ENCODE measurements at places on chromosomes 5 and 9.

GRCh38 chr5:111743512-111743911, 13.5 kb downstream of the NREP start:
- DNase-seq = no peak

DNA sequence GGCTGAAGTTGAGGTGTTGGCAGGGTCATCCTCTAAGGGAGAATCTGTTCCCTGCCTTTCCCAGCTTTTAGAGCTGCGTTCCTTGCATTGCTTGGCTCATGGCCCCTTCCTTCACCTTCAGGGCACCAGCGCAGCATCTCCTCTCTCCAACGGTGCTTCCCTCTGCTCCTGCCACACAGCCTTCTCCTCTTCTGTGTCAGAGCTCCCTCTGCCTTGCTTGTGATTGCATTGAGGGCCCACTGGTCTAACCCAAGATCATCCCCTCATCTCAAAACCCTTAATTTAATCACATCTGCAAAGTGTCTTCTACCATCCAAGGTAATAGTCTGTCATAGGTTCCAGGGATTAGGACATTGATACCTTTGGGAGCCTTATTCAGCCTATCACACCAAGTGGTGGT, 205.7 kb upstream of the TBCA start:
- DNase-seq = no peak

DNA sequence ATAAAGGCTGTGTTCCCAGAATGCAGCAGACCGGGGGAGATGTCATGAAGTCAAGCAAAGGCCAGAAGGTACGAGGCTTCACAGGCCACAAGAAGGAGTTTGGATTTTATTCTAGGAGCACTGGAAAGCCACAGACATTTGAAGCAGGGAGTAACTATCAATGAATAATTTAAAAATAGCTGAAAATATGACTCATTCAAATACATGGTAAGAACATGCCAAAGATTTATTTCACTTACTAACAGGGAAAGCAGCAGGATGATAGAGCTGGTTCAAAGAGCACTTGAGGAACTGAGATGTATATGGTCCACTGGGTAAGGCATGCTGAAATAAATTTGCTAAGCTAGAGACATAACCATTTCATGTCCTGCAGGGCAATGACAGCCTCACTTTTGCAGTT, 53.2 kb downstream of the MSX2 start:
- no peak for DNase-seq

GRCh38 chr5:75522025-75522424, 10.3 kb downstream of the POLK start:
- no peak for DNase-seq

DNA sequence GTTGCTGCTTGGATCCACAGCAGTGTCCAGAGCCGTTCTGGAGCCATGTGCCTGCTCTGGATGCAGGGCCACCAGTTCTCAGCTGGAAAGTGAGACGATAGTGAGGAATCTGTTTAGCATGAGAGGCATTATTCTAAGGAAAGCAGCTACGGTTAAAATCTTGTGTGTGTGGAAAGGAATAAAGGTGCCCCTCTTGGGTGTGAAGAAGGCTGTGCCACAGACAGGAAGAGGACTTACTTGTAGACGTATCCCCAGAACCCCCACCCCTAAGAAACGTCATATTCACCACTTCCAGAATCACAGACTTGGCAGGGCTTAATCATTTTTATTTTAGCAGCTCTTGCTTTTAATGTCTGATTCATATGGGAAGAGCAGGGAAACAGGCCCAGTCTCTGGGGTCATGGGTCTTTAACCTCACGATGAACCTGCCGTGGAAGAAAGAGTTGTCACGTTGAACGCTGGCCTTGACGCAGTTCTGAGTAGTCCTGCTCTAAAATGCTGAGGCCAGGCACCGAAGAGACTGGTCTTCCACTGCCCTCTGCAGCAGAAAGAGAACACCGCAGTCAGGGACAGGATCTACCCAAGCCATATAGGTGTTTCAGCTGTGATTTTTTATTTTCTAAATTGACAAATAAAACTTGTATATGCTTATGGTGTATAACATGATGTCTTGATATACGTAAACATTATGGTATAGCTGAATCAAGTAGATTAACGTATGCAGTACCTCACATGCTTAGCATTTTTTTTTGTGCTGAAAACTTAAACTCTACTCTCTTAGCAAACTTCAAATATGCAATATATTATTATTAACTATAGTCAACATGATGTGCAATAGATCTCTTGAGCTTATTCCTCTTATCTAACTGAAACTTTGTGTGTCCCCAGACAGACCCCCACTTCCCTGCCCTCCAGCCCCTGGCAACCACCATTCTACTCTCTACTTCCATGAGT, 38.8 kb downstream of the CARTPT start:
- DNase-seq = peak; percentile 5

DNA sequence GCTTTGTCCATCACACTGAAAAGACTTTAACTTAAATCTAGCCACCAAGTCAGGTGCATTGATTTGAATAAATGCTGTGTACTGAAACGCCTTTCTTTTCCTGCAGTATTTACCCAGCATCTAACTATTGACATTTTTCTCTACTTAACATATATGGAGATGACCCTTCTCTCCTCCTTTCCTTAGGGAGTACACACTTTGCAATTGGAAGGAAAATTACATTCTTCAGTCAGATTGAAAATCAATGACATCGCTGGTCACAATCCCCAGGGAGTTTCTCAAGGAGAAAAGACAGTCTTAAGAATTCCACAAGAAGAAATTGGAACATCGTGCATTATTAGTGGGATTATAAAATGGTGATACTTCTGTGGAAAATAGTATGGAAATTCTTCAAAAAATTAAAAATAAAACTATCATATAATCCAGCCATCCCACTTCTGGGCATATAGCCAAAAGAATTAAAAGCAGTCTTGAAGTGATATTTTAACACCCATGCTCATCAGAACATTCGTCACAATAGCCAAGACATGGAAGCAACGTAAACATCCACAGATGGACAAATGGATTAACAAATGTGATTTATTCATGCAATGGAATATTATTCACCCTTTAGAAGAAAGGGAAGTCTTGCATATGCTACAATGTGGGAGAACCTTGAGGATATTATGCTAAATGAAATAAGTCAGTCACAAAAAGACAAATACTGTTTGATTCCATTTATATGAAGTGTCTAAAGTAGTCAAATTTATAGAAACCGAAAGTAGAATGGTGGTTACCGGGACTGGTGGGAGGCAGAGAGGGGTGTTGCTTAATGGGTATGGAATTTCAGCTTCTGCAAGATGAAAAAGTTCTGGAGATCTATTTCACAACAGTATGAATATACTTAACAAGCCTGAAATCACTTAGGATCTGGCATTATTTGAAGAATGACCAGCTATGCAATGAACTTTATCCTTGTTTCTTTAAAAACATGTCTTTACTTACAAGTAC, 14.3 kb upstream of the FREM1 start:
- no peak for DNase-seq

- DNase-seq = peak; percentile 97
Measured at GRCh38 chr5:43041669-43042175, 1.6 kb upstream of the ANXA2R start.

- DNase-seq = no peak
Measured at GRCh38 chr5:115813719-115814118, 2.7 kb downstream of the CDO1 start.

- no peak for DNase-seq
Measured at GRCh38 chr9:103942651-103943050, 151.5 kb upstream of the SMC2 start.

DNA sequence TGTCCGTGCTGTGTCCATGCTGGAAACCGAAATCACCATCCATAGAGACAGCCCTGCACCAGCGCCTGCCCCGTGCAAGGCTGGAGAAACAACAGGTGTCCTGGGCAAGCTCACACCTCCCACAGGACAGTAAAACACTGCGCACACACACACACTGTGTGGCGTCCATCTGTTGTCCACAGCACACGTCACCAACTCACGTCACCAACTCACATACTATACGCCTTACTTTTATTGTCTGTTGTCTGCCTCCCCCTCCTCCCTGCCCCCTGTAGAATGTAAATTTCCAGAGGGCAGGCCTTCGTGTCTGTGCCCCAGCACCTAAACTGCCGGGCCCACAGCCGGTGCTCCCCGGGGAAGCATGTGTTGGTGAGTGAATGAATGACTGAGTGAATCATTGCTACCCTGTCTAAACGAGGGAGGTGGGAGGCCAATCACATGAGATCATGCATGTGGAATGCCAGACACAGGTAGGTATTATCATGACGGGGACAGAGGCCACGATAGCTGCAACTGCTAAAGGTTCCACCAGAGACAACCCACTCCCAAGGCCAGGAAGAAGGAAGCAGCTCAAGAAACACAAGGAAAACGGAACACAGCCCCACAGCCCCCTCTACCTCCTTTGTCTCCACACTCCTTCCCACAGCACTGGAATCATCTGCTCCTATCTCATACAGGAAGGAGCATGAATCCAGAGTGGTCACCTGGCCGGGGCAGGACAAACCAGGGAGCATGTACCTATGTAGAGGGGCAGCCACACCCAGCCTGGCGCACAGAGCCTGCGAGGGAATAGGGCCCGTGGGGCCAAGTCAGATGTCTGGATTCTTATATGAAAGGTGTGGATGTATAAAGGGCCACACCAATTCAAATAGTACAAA, 41.9 kb downstream of the STK10 start:
- DNase-seq = no peak

- no peak for DNase-seq
Measured at GRCh38 chr9:124261736-124262648, 4.2 kb downstream of the NEK6 start.

- DNase-seq = no peak
Measured at GRCh38 chr9:108963459-108964143, 29.4 kb downstream of the ABITRAM start.

DNA sequence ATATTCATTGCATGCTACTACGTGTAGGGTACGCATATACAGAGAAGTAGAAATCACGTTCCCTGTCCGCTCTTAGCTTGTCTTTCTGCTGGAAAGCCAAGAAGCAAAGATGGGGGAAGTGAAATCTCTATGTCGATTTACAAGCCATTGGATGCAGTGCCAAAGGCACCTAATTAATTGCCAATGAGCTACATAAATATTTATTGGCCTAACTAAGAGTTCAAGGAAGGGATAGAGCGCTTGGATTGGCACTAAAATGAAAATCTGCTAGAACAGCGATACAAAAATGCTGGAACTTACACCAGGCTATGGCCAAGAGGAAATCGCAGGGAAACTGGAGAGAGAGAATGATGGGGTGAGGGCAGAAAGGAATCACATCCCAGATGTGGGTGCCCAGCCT, 10.8 kb downstream of the SMIM23 start:
- no peak for DNase-seq

All from NCI-H187 (cell line).